ENCODE measurements at places on chromosomes 3 and 15. TPM values are rescaled to one million over a fixed set of nuclear protein-coding genes. Genes with fewer than 3 reads are reported as not detected.

Gene WDR93
- 0.11 TPM for total RNA-seq

Gene GPR156
- total RNA-seq, result 0.35 TPM

DNA sequence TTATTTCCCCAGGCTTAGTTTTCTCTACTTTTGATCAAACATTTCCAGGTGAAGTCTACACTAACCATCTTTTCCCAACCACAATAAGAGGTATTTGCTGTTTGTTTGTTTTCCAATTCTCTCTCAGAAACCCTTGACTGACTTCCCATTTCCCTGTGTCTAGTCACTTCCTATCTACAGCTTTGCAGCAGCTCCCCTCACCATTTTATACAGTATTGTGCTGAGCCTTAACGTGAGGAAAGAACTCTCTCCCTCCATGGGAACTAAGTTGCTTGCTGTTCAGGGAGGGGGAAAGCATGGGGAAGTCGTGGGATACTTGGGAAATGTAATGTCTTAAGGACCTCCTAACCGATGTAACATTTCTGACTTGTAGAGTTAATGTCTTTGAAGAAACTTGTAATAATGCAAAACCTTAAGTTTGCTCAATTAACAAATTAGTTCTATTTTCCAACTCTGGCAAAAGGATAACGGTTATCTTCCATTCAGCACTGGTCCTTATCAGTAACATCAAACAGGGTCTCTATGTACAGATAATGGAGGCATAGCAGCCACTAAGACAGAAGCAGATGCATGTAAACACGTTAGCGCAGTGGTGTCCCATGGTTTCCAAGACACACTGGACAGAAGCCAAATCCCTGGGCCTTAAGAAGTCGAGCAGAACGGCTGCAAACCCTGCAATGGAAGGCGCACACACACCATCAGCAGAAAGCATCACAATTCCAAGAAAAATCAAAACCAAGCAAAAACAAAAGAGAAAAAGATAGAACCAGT is 39.7 kb downstream of the NPTN start:
- no peak for DNase-seq

GRCh38 chr15:74399511-74400312 is 32.3 kb upstream of the CYP11A1 start:
- no peak for DNase-seq

DNA sequence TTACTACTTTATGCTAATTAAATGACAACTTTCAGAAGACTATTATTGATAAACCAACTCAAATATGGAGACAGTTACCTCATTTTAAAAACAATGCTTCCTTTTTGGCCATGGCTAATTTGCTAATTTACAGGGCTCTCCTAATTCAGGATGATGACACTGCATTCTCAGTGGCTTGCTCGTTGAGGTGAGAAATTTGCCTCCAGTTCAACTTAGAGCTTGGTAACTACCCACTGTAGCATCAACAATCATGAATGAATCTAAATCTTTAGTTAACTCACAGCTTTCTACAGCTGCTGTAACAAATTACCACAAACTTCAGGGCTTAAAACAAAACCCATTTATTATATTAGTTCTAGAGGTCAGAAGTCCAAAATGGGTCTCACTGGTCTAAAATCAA is 14.0 kb downstream of the PBRM1 start:
- DNase-seq, result no peak

- DNase-seq, result no peak
Observed at GRCh38 chr3:160314995-160315394, 84.0 kb downstream of the IFT80 start.

GRCh38 chr3:182755308-182755707 is 38.0 kb upstream of the ATP11B start:
- no peak for DNase-seq

DNA sequence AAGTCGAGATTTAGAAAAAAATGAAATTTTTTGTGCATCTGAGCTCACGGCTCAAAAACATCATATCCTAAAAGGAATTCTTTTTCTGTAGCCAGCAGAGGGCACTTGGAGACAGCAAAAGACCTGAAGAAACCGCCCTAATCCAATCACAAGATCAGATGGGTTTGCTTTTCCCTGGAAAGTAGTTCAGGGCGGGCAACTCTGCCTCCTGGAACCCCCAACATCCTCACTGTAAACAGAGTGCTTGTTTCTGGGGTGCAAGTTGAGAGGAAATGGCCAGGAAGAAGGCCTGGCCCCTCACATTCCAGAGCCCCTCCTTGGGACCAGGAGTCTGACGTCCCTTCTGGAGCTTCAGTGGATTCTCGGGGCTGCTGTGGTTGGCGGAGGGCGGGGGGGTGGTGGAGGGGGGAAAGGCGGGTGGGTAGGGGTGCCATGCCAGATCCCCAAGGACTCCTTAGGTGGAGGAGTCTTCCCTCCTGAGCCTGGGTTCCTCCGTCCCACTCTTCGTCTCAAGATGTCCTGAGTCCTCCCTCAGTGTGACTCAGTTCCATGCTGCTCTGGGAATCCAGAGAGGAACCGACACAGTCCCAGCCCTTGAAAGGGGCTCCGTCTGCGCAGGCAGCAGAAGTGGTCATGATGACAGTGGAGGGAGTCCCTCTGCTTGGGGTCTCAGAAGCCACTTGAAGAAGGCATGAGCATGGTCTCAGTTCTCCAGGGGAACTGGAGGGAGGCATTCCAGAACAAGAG is 35.9 kb downstream of the CCK start:
- DNase-seq, result no peak

- peak; percentile 20 for DNase-seq
Observed at GRCh38 chr15:85761635-85762034, 33.1 kb downstream of the KLHL25 start.

- DNase-seq, result no peak
Observed at GRCh38 chr3:148102156-148102555, 595.5 kb upstream of the AGTR1 start.

DNA sequence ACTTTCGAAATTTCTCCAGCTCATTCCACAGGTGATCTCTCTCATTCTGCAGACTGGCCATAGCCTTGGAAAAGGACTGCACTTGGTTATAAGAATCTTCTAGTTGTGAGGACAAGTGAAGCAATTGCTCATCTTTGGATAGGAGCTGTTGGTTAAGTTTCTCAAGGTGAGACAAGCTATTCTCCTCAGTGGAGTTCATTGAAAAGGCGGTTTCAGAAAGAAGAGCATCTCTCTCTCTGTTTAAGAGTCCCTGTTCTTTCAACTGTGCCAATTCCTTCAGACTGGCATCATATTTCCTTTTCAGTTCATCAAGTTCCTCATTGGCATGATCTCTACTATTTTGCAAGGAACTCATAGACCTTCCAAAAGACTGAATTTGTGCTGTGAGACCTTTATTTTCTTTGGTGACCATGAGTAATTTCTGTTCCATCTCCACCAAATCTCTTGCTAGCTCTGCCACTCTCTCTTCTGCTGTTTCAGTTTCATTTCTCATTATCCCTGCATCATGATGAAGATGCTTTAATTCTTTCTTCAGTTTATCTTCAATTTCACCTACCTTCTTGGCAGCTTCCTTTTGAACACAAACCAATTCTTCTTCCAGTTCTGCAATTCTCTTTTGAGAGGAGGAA is 30.2 kb upstream of the HCLS1 start:
- DNase-seq, result no peak

GRCh38 chr15:63491116-63491827 is 13.1 kb upstream of the USP3 start:
- no peak for DNase-seq
